ENCODE measurements at places on chromosomes 4 and X. TPM values are rescaled to one million over a fixed set of nuclear protein-coding genes. Genes with fewer than 3 reads are reported as not detected.

The HTR2C gene
- total RNA-seq = not detected

The MND1 gene
- total RNA-seq = 0.98 TPM

The MEPE gene
- not detected for total RNA-seq

The ADH4 gene
- 5.9 TPM for total RNA-seq

The RAB41 gene
- not detected for total RNA-seq

The RTL9 gene
- not detected for total RNA-seq

DNA sequence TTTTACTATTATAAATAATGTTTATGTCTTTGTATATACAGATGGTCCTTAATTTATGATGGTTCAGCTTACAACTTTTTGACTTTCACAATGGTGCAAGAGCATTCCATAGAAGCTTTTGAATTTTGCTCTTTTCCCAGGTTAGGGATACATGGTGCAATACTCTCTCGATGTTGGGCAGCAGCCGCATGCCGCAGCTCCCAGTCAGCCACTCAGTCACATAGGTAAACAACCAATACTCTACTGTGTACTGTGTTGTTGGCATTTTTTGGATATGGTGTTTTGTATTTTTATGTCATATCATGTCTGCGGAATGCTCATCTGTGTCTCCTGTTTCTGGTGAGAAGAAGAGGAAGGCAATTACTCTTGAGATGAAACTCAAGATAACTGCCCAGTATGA, 258.0 kb upstream of the ETNPPL start:
- DNase-seq = no peak

DNA sequence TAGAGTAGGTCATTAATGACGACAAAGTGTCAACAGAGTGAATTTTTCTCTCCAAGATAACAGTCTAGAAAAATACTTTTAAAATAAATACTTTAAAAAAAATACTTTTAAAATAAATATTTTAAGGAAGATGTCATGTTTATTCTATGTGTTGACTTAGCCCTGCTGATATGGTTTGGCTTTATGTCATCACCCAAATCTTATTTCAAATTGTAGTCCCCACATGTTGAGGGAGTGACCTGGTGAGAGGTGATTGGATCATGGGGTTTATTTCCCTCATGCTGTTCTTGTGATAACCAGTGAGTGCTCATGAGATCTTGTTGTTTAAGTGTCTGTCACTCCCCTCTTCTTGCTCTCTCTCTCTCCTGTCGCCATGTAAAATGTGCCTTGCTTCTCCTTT, 754.9 kb upstream of the SLIT2 start:
- DNase-seq = no peak

DNA sequence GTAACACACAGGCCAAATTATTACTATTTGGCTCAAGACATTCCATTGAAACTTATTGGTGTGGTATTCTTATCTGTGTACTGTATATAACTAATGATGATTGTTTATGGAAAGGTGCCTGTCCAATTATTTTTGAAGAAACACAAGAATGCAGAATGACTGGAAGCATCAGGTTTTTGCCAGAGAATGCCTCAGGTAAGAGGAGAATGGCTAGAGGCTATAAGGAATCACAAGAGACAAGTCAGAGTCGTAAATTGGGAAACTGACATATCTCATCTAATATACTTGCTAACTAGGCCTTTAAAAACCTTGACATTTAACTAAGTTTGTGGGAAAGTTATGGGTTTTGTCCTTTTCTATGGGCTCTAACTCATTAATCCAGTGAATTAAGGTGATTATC, 69.3 kb upstream of the TTC29 start:
- no peak for DNase-seq

Measured in kidney (tissue), 22 donors.